ENCODE measurements at places on chromosomes 5 and 9.

DNA sequence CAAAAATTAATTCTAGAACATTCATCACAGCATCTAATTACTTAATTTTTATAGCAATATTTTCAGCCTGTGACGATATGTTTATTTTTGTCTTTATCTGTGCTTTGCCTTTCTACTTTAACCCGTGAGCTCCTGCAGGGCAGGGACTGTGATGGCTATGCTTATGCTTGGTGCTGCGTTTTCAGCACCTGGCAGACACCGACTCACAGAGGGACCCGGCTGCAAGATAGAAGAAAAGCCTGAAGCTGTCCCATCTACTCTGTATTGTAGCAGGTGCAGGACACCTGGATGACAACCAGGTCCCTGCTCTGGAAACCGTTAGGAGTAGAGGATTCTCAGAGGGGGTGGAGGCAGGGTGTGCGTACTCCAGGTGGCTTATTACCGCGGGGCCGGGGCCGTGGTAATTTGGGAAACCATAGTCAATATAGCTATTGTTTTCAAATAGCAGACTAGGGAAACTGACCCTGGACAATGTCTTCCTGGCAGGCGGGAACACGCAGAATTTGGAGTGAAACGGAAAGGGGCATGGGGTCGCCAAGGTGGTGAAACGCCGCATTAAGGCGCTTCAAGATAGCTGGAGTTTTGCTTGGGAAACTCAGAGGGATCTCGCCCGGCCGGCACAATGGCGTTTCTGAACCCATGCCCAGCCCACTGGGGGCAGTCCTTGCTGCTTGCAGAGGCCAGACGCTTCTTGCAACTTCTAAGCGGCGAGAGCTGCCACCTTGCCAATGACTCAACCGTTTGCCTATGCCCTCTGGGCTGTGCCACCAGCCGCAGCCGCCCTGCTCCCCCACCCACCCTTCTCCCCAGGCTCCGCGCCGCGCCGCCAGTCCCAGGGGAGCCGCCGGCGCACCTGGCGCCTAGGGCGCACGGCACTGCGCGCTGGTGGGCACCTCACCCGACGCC lies 140.1 kb upstream of the PALM2AKAP2 start:
- DNase-seq, result no peak

DNA sequence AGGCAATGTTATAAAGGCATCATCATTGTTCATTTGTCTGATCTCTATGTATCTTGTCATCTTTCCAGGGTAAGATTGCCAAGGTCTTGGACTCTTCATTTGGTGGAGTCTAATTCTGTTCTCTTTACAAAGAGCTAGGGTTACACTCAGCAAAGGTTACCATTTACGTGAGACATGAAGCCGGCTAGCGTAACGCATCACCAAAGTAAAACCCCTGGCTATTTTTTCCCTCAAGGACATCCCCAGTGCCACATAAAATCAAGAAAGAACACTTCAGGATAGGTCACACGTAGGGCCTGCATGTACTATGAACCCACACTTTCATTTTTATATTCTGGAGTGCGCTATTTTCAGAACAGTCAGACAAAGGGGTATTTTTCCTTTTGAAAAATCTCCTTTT lies 20.0 kb upstream of the MYOT start:
- DNase-seq, result no peak

DNA sequence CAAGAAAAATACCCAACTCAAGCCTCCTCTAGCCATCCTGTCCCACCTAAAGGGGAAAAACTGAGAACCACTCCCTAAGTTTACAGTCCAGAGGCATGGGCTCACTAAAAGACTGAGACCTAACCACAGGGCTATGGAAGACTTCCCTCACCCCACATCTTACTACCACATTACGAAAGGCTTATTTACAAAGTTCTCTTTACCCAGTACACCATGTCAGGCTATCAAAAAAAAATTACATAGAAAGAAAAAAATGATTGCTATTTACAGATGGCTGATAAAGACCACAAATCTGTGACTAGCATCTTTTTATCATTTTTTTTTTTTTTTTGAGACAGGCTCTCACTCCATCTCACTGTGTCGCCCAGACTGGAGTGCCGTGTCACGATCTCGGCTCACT lies 69.7 kb upstream of the TNPO1 start:
- DNase-seq, result no peak

DNA sequence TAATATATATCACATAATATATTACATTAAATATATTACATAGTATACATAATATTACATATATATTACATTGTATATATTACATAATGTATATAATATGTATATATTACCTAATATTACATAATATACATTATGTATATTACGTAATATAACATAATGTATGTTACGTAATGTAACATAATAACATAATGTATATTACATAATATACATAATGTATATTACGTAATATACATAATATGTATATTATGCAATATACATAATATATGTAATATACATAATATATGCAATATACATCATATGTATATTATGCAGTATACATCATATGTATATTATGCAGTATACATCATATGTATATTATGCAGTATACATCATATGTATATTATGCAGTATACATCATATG lies 19.1 kb downstream of the CYLC2 start:
- no peak for DNase-seq

- DNase-seq, result no peak
These were observed 43.6 kb downstream of the JADE2 start for GRCh38 chr5:134568761-134569695.
